Right forelimb (tissue), 1 donor: ENCODE measurements at places on chromosomes 12 and 14.

GRCh38 chr12:131990066-131990979 is 40.6 kb downstream of the EP400 start:
- DNase-seq: no peak

DNA sequence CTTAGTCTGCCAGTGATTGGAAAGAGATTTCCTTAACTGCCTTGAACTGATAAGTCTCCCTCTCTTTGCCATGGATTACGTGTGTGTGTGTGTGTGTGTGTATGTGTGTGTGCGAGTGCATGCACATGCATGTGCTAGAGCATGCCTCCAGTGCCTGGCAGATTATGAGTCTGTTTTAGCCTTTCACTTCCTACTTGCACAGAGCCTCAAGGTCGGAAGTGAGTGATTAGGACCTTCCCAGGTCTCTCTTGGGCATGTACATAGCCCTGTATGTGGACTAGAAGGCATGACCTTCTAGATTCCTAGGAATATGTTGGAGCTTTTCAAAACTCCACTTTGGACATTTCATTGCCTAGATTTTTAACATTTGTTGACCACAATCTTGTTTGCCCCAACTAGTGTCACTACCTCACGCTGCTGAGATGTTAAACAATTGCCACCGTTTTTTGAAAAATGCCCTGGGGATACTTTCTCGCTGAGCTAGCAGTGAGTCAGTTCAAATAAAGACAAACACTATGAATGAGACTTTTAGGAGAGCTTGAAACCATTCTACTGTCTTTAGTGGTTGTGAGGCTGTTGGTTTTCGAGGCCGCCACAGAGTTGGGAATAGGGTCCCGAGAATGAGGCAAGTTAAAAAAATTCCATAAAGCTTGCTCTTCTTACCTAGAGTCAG is 28.2 kb downstream of the KIAA0586 start:
- no peak for DNase-seq

DNA sequence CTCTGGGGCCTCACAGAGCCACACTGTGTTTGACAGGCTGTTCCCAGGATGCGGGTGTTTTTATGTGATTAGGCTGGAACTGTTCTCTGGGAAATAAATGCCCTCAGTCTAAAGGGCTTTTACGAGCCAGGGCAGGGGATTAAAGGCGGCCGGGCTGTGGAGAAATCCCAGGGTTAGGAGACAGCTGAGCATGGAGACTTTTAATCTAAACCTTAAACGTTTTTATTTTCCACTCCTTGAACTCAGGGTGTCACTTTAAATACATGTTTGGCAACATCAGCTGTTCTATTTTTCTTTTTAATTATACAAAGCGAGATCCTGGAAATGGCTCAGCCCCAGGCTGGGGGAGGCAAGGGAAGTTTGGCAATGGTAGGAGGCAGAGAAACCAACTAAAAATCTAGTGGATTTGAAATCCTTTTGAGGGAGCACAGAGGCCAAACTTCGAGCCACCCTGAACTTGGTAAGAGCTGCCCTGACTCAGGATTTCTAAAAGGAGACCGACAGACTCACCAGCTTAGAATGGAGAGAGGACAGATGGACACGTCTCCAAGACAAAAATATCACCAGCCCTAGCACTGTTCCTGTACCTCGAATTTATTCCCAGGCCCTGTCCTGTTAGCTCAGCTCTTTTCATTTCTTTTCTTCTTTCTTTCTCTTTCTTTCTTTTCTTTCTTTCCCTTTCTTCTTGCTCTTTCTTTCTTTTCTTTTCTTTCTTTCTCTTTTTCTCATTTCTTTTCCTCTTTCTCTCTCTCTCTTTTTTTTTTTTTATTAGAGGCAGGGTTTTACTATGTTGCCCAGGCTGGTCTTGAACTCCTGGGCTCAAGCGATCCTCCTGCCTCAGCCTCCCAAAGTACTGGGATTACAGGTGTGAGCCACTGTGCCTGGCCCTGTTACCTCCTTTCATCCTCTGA is 15.8 kb upstream of the ORAI1 start:
- DNase-seq: no peak

GRCh38 chr14:34629344-34629656 is 648 bp downstream of the SNX6 start:
- DNase-seq: no peak

DNA sequence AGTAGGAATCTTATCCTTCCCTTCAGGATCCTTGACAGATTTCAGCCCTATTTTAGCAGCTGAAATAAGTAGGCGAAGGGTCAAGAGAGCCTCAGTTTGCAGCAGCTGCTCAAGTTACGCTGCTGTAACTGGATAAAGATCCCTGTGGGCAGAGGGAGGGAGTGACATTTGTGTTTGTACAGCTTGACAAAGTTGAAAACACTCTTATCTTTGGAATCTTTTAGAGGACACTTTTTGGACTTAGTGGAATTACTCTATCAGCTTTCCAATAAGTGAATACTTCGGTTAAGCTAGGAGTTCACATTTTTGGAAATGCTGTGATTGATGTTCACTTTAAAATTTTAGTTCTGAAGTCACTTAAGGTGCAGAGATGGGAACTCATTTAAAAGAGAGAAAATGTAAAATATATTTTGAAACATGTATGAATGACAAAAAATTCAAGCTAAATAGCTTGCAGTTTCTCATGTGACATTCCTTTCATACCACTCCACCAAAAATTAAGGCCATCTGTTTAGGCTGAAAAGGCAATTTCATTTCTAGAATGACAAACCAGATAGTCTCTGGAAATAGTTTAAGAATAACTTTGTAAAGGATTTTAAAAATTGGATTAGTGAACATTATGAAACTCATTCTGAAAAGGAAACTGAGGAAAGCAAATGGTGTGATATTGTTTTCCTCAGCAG is 55.2 kb downstream of the SLC38A4 start:
- no peak for DNase-seq

DNA sequence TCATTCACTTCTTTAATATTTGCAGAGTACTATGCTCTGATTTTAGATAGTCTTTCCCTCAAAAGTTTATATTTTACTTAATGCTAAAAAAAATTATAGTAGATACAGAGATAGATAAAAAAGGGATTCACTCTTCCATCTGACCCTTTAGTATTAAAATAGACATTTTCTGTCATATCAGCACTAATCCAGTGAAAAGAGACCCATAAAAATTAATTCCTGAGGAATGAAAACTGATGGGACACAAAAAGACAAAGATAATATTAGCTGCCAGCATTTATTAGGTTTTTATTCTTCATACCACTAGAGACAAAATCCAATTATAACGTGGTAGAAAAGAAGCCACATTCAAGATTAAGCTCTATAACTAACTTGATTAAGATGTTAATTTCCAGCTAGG is 45.3 kb downstream of the SOS2 start:
- DNase-seq: no peak

DNA sequence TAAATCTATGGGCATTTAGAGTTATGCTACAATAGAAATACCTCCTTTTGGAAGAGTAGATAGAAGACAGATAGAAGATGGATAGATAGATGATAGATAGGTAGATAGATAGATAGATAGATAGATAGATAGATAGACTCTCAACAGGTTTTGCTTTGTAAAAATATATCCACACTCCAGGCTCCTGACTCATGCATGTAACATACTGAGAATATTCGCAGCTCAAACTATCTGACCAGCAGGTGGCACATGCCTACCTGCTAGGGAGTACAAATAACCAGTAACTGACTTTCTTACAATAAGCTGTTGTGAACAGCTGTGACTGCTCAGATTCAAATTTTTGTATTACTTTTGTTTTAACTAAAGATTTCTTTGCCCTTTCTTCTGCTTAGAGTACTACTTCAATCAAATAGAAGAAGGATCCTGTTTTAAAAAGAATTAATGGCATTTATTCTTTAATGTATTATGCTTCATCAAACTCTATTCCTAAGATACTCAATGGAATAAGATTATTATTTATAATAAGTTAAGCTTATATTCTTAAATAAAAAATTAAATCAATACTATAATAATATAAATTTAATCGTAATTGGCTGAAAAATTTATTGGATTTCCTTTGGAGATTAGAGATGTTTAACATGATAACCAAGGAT is 15.8 kb upstream of the CPNE8 start:
- DNase-seq: no peak

DNA sequence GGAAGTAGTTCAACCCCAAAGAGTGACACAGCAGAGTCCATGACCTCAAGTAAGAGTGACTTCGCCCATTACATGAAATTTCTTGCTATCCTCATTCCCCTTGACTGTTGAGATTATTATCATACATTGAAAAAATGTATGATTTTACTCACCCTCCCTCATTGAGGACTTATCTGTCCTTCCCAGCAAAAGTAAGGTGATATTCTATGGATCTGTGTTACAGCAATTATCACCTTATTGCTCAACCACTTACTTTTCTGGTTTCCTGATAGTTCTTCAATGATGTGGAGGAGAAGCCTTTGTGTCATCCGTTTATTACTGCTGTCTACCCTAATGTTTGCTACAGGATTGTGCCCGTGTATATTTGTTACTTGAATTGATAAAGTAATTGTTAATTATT is 306.2 kb downstream of the TRHDE start:
- no peak for DNase-seq

- DNase-seq: no peak
Observed at GRCh38 chr12:51871126-51871525, 16.8 kb upstream of the ANKRD33 start.

DNA sequence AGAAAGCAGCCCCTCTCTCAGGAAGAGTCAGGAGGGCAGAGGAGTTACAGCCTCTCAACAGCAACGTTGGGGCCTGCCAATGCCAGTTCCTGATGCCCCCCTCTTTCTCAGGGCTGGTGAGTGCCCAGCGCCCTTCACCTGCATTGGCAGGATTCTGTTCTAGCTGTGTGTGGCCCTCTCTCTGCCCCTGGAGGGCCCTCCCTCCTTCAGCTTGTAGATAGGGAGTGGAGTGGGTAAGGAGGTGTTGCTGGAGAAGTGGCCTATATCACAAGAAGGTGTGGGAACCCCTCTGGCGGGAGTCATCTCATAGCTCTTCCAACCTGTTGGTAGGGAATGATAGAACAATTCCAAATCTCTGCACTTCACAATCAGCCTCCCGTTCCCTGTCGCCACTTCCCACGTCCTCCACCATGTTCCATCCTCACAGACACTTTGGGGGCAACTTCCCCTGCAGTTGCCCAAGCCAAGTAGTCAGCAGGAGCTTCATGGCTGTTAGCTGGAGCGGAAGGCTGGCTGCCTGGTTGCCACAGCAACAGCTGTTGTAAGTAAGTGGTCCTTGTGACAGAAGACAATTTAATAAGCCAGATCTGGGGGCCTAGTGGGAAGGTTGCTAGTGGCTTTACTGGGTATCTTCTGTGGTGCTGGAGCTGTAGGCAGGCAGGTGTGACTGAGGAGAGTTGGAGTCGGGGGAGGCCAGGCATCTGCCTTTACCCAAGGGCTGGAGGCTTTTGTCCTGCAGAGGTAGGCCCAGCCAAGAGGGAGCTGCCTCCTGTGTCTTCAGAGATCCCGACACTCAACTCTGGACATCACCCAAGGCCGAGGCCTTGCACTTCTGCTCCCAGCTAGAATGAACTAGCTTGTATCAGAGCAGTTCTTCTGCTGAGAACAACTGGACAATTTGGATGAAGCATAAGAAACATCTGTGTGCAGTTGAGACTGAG is 38.4 kb downstream of the GALNT16 start:
- peak; percentile 41 for DNase-seq

GRCh38 chr12:25949343-25949742 is 9.1 kb upstream of the RASSF8 start:
- DNase-seq: no peak

- peak; percentile 80 for DNase-seq
Observed at GRCh38 chr14:89027097-89027740, 202.8 kb downstream of the TTC8 start.

GRCh38 chr12:67991158-67991557 is 1.9 kb downstream of the IFNG-AS1 start:
- DNase-seq: no peak
